ENCODE measurements at places on chromosomes 2 and 18.

GRCh38 chr2:177992992-177993391 is 79.6 kb downstream of the PDE11A start:
- DNase-seq = no peak

GRCh38 chr18:13800505-13801259 is 23.3 kb upstream of the MC5R start:
- peak; percentile 38 for DNase-seq

- DNase-seq = no peak
Measured at GRCh38 chr2:207516206-207516605, 13.6 kb upstream of the CREB1 start.

DNA sequence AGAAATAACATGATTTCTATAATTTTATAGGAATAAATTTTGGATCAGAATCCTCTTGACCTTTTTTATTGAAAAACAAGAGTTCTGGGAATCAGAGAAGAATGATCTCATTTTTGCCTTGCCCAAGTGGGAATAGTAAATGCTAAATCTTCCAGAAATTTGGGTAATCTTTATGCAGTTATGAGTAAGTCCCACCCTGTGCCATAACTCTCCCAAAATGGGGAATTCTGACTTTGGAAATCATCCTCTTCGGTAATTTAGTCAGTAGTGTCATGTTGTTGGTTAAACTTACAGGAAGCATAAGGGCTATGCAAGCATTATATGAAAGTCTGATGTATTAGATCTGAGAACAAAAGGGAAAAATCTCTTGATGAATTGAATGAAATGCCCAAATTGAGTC is 20.6 kb upstream of the ARHGAP28 start:
- DNase-seq = no peak
